ENCODE measurements at places on chromosomes 11 and 22.
A peak's percentile ranks its signal among the peaks of the same experiment; 100 is the strongest.

GRCh38 chr11:74775762-74776161 lies 27.1 kb downstream of the RNF169 start:
- no peak for DNase-seq

- no peak for DNase-seq
These were observed 213.4 kb upstream of the PITPNB start for GRCh38 chr22:28132466-28132865.

DNA sequence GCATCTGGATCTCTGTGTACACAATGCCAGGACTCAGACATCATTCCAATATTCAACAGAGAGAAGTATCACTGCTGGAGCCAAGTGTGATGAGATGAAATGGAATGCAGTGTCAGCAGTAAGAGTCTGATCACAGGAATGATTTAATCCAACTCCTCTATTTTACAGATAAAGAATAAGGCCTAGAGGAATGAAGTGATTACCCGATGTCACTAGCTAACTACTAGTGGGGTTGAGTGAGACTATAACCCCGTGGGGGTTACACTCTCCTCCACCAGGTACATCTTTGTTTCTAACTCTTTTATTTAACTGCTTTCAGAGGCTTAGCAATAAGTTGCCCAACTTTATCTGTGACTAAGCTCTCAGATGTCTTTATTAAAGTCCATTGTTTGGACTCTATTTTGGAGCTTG lies 94.2 kb upstream of the FAT3 start:
- no peak for DNase-seq

- no peak for DNase-seq
These were observed 15.8 kb downstream of the SLC22A25 start for GRCh38 chr11:63227521-63228107.

DNA sequence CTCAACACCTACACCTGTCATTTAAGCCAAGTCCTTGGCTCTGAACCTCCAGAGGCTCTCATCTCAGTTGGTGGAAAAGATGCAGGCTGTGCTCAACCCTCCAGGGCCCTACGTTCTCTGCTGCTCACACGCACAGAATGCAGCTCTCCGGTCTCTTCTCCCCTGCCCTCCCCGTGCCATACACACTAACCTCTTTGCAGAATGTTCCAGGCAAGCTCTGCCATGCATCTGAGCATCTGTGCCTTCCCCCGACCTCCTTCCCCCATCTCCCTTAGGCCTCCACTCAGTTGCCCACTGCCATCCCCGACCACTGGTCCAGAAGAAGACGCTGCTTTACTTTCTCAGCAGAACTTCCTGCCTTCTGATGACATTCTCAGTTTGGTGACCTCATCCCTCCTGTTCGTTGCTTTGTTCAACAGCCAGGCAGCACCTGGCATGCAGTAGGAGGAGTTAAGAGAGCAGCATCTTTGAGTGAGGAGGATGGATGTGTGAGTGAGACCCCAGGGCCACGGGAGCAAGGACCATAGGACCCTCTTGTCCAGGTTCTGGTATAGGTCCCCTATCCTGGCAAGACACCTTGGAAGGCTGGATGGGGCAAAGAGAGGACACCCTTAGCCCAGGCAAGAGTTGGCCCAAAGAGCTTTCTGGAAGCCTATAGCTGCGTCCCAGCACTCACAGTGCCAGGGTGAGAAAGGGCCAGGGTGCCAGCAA lies 598.0 kb downstream of the BRD1 start:
- no peak for DNase-seq

DNA sequence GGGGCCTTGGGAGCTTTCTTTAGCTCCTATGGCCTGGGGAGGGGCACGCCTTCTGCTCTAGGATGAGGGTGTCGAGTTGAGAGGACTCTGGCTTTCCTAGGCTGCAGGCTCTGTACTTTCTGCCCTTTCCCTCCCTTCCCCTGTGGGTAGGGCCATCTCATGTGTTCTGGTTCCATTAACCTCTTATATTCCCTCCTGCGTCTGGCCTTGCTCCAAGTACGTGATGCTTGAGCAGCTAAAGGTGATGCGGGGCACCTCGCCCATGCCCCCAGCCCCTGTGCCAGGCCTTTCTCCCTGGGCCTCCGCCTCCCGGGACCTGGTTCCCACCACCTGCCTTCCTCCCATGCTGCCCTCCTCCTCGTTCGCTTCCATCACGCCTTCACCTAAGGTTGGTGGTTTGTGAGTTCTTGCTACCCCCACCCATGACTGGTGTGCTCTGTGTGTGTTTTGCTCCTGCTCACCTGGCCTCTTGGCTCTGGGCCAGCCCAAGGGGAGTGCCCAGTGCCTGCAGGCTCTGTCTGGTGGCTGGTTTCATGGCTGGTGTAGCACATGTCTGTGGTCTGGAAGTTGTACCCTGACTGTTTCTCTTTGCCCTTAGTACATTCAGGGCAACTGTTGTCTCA lies 34.1 kb downstream of the PHLDB1 start:
- DNase-seq: peak; percentile 21
